ENCODE measurements at places on chromosomes 11 and 22.

- DNase-seq = no peak
Measured at GRCh38 chr22:44211946-44212930, 31.5 kb downstream of the PARVG start.

- DNase-seq = no peak
Measured at GRCh38 chr11:119726585-119727522, 2.1 kb downstream of the NECTIN1 start.

DNA sequence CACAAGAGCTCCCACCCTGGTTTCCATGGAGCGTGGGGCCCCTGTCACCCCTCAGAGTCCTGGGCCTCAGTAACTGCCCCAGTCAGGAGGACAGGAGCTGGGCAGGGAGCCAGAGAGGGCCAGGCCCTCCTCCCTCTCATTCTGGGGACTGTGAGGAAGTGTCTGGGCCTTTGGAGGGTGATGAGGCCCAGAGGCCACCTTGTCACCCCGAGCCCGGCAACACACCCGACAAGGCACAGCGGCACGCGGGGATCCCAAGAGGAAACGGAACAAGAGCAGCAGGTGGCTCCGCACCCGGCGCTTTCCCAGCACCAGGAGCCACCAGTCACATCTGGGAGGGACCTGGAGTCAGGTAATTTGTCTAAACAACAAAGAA is 72.1 kb downstream of the CELSR1 start:
- no peak for DNase-seq

DNA sequence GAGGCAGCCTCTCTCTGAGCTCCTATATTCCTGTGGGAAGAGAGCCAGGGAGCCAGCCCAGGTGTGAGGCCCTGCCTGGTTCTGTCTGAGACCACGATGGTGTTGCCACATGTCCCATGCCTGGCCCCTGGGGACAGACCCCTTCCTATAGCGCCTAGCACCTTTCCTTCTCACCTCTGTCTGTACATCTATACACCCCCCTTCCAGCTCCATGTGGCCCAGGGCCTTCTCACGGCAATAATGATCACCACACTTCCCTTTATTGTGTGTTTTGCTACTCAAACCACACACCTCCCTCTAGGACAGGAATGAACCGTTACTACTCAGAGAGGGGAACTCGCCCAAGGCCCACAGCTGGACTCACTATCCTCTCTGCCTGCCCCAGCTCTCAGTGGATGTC is 12.8 kb downstream of the CD82 start:
- no peak for DNase-seq

- no peak for DNase-seq
Measured at GRCh38 chr11:117717485-117718314, 79.3 kb downstream of the DSCAML1 start.

DNA sequence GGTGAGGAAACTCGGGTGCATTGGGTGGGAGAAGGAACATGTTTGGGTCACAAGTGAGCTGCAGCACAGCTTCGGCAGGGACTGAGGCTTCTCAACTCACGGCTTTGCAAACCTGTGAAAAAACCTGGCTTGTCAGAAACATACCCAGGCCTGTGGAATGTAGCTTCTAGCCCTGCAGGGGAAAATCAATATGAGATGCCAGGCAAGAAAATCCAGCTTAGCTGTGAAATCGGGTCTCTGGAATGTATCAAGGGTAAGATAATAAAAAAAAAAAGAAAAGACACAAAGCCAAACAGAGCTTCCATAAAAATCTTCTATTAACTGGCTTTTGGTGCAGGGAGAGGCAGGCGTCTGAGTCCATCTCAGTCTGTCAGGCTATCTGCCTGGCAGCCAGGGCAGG is 28.5 kb downstream of the UQCR10 start:
- no peak for DNase-seq

DNA sequence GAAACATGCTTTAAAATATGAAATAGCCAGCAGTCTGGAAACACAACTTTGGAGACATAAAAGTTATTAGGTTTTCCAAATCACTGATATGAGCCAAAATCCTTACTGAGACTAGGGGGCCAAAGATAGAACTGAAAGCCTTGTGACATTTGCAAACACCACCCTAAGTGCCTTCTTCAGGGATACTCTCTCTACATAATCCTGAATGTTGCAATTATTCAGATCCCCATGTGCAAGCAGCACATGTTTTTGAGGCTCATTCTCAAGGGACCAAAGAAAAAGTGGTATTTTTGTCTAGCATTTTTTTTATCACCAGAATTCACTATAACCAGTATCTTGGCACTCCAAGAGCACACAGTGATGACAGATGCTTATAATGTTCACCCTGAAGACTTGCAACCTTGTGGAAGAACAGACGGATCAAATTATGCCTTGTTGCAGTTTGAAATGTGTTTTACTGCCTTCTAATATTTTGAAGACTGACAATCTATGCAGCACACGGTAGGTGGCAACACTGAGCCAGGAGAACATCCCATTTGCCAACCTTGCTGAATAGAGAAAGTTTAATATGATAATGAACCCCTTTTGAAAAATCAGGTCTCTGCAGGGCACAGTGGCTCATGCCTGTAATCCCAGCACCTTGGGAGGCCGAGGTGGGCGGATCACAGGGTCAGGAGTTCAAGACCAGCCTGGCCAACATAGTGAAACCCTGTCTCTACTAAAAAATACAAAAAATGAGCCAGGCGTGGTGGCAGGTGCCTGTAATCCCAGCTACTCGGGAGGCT is 78.5 kb downstream of the PLEKHA7 start:
- no peak for DNase-seq

GRCh38 chr11:109221190-109221589 is 200.8 kb upstream of the C11orf87 start:
- no peak for DNase-seq

GRCh38 chr22:19062139-19062942 is 59.9 kb downstream of the DGCR2 start:
- no peak for DNase-seq

DNA sequence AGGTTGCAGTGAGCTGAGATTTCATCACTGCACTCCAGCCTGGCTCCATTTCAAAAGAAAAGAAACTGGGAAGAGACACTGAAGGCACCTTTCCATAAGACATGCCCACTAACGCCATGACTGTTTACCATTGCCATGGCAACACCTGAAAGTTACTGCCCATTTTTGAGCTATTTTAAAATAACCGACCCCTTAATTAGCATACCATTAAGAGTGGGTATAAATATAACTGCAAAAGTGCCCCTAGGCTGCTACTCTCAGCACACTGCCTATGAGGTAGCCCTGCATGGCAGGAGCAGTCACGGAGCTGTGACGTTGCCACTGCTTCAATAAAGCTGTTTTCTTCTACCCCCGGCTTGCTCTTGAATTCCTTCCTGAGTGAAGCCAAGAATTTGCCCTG is 9.9 kb upstream of the RNASEH2C start:
- no peak for DNase-seq

DNA sequence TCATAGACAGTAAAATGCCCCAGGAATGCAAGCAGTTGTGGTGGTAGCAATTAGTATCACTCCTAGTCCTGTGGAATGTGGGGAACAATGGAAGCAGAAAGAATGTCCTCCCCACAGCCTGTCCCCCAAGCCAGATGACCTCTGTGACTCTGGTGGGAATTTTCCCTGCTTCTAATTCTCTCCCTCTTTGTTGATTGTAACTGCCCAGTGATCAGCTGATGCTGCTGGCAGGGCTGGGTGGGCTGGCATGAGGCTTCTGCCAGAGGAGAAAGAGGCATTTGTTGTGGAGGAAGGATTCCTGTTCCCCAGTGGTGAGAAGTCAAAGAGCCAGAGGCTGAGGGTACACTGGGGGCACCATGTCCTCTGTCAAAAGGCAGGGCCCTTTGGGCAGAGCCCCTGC is 116.7 kb upstream of the NCAM1 start:
- no peak for DNase-seq

DNA sequence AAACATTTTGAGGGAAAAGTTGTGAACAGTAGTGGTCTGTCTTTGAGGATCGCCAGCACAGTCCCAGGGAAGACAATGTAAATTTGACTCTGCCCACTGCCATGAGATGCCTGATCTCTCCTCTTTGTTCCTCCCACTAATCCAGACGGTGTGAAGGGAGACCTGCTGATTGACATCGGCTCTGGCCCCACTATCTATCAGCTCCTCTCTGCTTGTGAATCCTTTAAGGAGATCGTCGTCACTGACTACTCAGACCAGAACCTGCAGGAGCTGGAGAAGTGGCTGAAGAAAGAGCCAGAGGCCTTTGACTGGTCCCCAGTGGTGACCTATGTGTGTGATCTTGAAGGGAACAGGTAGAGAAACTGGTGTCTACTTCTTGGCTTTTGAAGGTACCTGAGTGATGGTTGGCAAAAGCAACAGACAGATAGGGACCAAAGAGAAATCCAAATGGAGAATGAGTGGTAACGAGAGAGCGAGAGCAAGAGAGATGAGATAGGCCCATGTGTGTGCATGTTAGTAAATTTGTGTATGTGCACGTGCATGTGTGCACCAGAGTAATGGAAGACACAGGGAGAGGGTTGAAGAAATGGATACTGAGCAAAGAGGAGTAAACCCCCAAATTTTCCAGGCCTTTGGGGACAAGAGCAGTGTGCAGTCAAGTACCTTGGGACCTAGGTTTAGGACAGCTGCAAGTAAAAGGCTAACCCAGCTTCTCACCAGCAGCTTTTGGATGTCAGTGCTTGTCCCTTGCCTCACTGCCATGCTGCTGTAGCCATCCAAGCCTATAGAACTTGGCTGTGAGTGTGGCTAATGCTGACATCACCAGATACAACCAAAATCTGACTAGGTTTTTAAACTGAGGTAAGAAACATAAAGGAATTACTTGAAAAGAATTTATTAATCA is 1.9 kb downstream of the NNMT start:
- DNase-seq = no peak

DNA sequence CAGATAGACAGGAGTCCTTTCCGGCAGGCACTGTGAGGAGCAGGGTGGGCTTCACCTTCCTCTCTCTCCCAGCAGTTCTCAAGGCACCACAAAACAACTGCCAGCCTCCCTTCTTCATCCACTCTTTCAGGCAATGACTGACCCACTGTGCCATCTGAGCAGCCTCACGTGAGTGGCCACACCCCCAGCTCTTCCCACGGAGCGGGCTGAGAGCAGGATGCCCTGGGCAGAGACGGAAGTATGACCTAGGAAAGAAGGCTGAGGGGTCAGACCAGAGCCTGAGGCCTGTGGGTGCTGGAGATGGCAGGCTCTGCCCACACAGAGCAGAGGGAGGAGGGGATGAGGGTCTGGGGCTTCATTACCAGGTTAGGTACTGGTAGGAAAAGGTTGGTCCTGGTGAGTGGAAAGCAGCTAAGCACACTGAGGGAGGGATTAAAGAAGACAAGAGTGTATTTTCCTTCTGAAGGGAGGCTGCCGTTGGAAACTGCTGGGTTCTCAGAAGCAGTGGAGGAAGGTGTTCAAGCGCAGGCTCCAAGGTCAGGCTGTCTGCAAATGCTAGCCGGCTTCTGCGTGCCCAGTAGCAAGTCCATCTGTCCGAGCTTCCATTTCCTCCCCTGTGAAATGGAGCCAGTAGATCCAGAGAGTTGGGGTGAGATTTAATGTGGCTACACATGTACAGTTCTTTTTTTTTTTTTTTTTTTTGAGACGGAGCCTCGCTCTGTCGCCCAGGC is 4.6 kb downstream of the NLRP6 start:
- no peak for DNase-seq

DNA sequence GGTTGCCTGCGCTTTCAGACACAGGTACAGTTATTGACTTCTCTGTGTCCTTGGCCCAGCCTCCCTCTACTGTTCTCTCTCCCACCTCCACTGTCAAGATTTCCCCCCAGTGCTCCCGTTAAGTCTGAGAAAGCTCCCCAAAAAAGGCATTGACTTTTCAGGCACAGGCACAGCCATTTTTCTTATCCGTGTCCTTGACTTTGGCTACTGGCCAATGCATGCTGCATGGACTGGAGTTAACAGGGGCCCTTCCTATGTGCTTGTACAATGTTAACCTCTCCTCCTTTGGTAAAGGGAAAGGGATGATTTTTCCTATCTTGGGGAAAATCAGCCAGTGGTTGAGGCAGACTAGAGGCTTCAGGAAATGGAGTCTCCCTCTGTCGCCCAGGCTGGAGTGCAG is 4.3 kb downstream of the APOL5 start:
- DNase-seq = no peak

DNA sequence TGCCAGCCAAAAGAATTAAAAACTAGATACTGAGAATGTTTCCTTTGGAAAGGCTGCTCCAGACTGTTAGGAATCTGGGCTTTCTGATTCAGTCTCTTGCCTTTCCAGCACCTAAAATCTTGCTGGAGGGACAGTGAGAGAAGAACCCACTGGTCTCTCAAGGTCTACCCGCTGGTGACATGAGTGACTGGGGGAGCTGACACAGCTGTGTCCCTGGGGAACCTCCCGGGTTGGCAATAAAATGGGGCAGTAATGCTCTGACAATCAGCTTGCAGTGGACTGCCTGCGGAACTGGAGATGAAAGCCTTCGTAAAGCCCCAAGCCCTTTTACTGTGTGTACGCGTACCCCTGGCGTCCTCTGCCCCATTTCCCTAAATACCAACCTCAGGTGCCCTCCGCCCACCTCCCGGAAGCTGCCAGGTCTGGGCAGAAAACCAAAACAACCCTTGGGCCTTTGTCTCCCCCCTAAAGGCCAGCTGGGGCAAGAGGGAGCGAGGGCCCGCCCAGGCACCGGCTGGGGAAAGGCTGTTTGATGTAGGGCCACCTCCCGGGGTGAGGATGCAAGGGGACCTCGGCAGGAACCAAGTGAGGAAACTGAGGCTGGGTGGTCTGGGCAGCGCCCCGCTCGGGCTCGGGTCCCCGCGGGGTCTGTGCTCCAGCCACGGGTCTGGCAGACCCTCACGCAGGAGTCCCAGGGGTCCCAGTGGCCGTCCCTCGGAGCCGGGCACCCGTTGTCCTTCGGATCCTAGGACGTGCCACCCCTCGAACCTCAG is 741 bp downstream of the CARS1 start:
- no peak for DNase-seq

DNA sequence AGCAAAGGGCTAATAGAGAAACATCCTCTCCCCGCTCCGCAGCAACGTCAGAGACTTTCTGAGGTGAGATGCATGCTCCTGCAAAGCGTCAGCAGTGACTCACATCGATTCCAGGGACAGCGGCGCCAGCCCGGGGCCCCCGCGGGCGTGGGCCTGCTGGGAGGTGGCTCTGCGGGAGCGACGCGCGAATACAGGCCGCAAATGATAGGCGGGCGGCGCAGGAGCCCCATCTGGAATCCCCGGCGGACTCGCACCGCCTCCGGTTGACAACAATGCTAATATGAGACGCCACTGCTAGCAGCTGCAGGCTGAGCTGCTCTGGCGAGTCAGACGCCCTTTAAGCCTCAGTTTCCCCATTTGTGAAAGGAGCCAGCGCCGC is 557 bp downstream of the RANGAP1 start:
- peak; percentile 40 for DNase-seq

- no peak for DNase-seq
Measured at GRCh38 chr11:10257478-10257877, 36.5 kb downstream of the SBF2 start.

- no peak for DNase-seq
Measured at GRCh38 chr11:93528757-93529645, 14.2 kb downstream of the SMCO4 start.

GRCh38 chr11:81033779-81034540 is 1593.1 kb upstream of the TENM4 start:
- no peak for DNase-seq
